Activated T-cell treated with anti-CD3 and anti-CD28 coated beads for 4 hours (primary cell): ENCODE measurements at places on chromosomes 4 and X.
A peak's percentile ranks its signal among the peaks of the same experiment; 100 is the strongest.

DNA sequence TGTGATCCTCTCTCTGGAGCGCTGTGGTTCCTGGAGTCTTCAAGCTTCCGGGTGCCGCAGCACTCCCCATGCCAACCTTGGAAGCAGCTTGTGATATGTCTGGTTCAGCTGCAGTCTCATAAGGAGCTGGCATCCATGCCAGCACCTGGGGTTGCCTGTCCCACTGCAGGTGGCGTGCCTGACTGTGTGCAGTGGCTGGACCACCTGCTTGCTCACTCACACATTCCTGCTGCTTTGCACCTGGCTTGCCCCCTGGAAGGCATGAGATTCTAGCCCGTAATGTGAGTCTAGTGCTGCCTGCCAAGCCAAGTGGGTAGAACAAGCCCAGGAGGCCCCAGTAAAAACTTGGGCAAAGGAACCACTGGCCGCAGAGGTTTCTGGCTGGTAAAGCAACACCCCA is 687.2 kb upstream of the AADAT start:
- DNase-seq = no peak

- no peak for DNase-seq
Measured at GRCh38 chrX:11190745-11191510, 79.8 kb downstream of the HCCS start.

- no peak for DNase-seq
Measured at GRCh38 chr4:126238013-126238412, 923.3 kb downstream of the FAT4 start.

GRCh38 chrX:34656467-34656841 is 631 bp downstream of the TMEM47 start:
- DNase-seq = no peak

- DNase-seq = no peak
Measured at GRCh38 chrX:1391370-1391706, 575 bp downstream of the SLC25A6 start.

DNA sequence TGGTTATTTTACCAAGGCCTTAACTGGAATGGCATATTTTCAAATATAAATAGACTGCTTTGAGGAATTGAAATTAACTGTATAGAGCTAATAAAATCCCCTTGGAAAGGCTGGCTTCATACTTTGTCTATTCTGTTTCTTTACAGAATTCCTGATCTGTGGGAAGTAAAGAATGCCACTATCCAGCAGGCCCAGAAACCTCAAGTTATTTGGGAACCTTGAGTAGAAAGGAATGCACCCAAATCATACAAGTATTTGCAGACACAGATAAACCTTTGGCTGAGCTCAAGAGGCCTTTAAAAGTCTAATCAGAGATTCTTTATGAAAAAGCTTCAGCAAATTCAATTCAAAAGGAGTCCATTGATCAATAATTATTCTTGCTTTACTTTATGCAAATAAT is 975.7 kb upstream of the PABPC4L start:
- no peak for DNase-seq

DNA sequence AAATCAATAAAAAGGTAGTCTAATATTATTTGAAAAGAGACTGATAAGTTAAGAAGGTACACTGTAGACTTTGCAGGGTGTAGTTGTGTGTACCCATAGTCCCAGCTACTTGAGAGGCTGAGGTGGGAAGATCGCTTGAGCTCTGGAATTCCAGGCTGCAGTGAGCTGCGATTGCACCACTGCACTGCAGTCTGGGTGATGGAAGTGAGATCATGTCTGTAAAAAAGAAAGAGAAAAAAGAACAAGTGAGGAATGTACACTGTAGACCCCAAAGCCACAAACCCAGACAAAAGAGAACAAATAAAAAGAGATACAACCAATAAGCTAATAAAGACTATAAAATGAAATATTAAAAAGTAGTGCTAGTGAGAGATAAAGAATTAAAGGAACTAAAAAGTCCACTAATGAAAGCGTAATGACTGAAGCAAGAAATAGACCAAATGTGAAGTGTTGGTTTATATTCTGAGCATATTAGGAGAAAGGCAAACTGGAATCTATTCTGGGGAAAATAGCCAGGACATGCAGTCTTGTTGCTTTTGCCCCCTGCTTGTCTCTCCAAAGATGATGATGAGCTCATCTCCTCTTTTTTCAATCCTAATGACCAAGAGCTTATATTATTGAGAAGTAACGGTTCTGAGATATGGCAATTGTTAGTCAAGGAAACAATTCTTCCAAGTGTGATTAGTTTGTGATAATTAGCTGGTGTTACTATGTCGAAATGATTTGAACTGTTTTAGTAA is 19.1 kb downstream of the GSX2 start:
- no peak for DNase-seq

DNA sequence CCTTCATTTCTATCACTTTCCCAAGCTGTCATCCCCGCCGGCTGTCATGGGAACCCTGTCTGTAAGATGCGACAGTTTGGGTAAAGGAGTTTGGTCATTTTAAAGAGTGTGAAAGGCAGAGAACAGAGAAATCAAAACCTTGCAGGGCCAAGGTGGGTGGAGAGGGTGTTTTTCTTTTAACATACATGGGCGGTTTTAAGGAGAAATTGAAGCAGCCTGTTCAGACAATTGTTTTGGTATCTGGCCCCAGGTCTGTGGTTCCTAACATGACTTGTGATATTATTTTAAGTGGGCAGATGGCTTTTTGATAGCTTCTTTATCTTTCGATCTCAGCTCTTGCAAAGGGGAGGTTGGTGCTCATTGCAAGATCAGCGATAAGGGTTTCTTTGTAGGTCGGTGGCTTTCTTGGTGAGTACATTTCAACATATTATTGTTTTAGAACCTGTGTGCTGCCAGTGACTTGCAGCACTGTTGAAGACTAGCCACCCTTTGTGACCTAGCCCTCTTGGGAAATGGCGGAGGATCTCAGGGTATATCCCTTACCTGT is 3.7 kb downstream of the PPP1R3F start:
- DNase-seq = no peak

- no peak for DNase-seq
Measured at GRCh38 chr4:26105815-26106699, 192.0 kb downstream of the SMIM20 start.

- peak; percentile 1 for DNase-seq
Measured at GRCh38 chr4:86891762-86892635, at the start of gene C4orf36. Gene C4orf36, minus strand, starts transcription at chr4:86892422. Its CDS starts 902 bp downstream, at chr4:86891520.
